ENCODE measurements at places on chromosomes 11 and 22. TPM values are rescaled to one million over a fixed set of nuclear protein-coding genes. Genes with fewer than 3 reads are reported as not detected.

The ZPR1 gene
- 9.7 TPM for total RNA-seq

The APOA1 gene
- 25.1 TPM for total RNA-seq

The MIOX gene
- total RNA-seq: not detected

The TNRC6B gene
- total RNA-seq: 45.0 TPM

The PLEKHB1 gene
- total RNA-seq: 20.5 TPM

The CCDC81 gene
- not detected for total RNA-seq

The FAM168A gene
- 27.8 TPM for total RNA-seq

The ACAT1 gene
- total RNA-seq: 394 TPM

The UBQLNL gene
- total RNA-seq: 0.17 TPM

The TMA7B gene
- total RNA-seq: not detected

The BEST1 gene
- total RNA-seq: 0.72 TPM

The GAS2L1 gene
- total RNA-seq: 13.2 TPM

The RTL10 gene
- 9.3 TPM for total RNA-seq

The MCAT gene
- 16.2 TPM for total RNA-seq

The TTC36 gene
- 1.5 TPM for total RNA-seq

The CD6 gene
- total RNA-seq: 0.22 TPM

The CARD10 gene
- 5.2 TPM for total RNA-seq

The GGTLC2 gene
- not detected for total RNA-seq

The PDE2A gene
- 23.7 TPM for total RNA-seq

The MYRF gene
- total RNA-seq: 0.25 TPM

The CDC42EP2 gene
- total RNA-seq: 25.0 TPM

The TYR gene
- not detected for total RNA-seq

The ARAP1 gene
- 43.6 TPM for total RNA-seq

The SLC22A12 gene
- total RNA-seq: not detected

The ADM gene
- 20.5 TPM for total RNA-seq

The PAX6 gene
- not detected for total RNA-seq

The LYVE1 gene
- 24.1 TPM for total RNA-seq

The OR8G1 gene
- not detected for total RNA-seq

The ACR gene
- 0.39 TPM for total RNA-seq

The HTR3A gene
- total RNA-seq: not detected

The APOBEC3B gene
- 10.3 TPM for total RNA-seq

The HMOX1 gene
- total RNA-seq: 6.5 TPM

The RCOR2 gene
- total RNA-seq: 2.4 TPM

The NCAPD3 gene
- 18.8 TPM for total RNA-seq

The PGR gene
- 7.8 TPM for total RNA-seq

The KRTAP5-1 gene
- not detected for total RNA-seq

The TPBGL gene
- not detected for total RNA-seq

The TCN2 gene
- total RNA-seq: 69.9 TPM

The TRIM48 gene
- total RNA-seq: not detected

The MPEG1 gene
- total RNA-seq: 5.6 TPM

All from heart left ventricle (tissue), 16 donors.